Smooth muscle cell of the umbilical artery (primary cell): ENCODE measurements at places on chromosomes 7 and 10. TPM values are rescaled to one million over a fixed set of nuclear protein-coding genes. Genes with fewer than 3 reads are reported as not detected.

Gene PCLO
- 0.59 and 3.0 TPM in 2 replicates for total RNA-seq

Gene HYAL4
- not detected in 2 replicates for total RNA-seq

Gene TMEM270
- total RNA-seq, result not detected in 2 replicates

Gene GPRIN2
- total RNA-seq, result not detected in 2 replicates

Gene BCAP29
- total RNA-seq, result 43.4 and 61.9 TPM in 2 replicates

Gene VTI1A
- 33.9 and 44.8 TPM in 2 replicates for total RNA-seq

Gene C10orf67
- total RNA-seq, result 0.18 TPM in 1 of 2 replicates, not detected in the other

Gene MBL2
- not detected in 2 replicates for total RNA-seq

Gene LRRC4
- total RNA-seq, result 0.18 TPM in 1 of 2 replicates, not detected in the other

Gene GIMAP7
- not detected in 2 replicates for total RNA-seq

Gene ACHE
- 0.30 and 0.74 TPM in 2 replicates for total RNA-seq

Gene LRRD1
- total RNA-seq, result 0.28 and 0.30 TPM in 2 replicates

Gene ARHGEF5
- total RNA-seq, result 0.23 and 0.89 TPM in 2 replicates
